Uterus (tissue), 4 donors: ENCODE measurements at places on chromosomes 12 and 14. TPM values are rescaled to one million over a fixed set of nuclear protein-coding genes. Genes with fewer than 3 reads are reported as not detected.

Gene ALDH2
- total RNA-seq = 97.1 TPM

Gene GSC
- total RNA-seq = 0.90 TPM

DNA sequence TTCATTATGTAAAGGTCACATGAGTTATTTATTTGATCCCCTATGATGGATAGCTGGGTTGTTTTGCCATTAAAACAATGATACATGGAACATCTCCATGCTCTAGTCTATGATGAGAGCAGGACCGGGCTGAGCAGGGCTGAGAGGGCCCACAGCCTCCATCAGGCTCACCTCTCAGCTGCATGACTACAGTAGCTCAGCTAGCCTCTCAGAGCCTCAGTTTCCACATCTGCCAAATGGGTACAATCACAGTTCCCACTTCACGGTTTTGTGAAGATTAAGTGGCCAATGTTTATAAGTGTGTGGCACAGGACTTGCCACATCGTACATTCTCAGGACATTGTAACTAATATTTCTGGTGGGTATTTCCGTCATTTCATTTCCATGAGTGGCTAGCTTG is 19.9 kb upstream of the MYL2 start:
- no peak overlapping the region for H3K4me3 ChIP-seq
- H3K27me3 ChIP-seq = no peaks in the 10 kb centered on the region
- H3K4me1 ChIP-seq = no peaks in the 10 kb centered on the region
- no peaks in the 10 kb centered on the region for H3K36me3 ChIP-seq
- H3K27ac ChIP-seq = no peak overlapping the region

- H3K27me3 ChIP-seq = no peaks in the 10 kb centered on the region
- H3K36me3 ChIP-seq = no peaks in the 10 kb centered on the region
- no peak overlapping the region for H3K27ac ChIP-seq
- H3K4me3 ChIP-seq = no peak overlapping the region
These were observed 86.4 kb downstream of the GALNT8 start for GRCh38 chr12:4806439-4807115.

DNA sequence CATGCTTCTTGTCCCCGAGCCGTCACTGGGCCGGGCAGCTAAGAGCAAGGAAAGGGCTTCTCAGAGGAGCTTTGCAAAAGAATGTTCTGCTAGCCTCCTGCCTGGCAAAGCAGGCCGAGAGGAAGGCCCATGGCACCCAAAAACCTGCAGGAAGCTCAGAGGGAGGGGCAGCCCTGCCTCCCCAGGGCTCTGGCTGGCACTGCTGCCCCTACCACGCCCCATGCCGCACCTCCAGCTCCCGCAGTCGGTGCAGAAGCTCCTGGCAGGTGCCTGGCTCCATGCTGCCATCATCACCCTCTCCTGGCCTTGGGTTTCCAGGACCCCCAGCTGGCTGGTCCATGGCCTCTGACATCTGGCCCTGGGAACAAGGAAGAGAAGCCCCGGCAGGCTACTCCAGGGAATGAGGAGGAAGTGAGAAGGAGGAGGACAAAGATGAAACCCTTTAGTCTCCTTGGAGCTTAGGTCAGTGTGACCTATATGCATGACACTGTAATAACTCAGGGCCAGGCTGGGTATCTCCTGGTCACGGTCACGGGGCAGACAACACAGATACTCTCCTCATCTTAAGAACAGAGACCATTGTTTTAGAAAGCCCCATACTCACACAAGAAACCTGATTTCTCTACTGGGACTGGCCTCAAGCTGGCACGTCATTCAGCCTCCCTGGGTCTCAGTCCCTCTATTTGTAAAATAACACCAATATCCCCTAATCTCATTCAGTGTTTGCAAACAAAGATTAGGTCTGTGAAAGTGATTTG is 24.3 kb downstream of the NCKAP5L start:
- no peak for DNase-seq
- no peaks in the 10 kb centered on the region for H3K4me1 ChIP-seq
- H3K27ac ChIP-seq = no peak overlapping the region
